Activated CD4-positive, CD25-positive, alpha-beta regulatory T cell treated with anti-CD3 and anti-CD28 coated beads, Interleukin-2, amount 50 U/mL, for 72 hours (primary cell): ENCODE measurements at places on chromosomes 6 and 20.

DNA sequence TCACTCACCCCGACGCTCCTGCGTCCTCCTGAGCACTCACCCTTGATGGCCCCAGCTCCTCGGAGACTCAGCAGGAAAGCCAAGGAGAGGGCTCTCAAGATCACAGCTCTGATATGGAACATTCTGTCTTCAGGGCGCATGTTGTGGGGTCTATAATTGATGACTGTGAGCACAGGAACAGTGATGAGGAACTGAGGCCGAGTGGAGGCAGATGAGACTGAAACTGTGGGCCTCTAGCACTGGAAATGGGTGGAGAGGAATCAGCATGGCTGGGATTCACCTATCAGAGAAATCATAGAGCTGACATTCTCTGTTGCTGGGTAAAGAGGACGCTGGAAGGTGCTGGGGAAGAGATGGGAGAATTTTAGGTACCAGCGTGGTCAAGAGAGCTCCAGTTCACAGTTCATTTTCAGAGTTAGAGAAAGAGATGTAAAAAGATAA lies at the start of gene HLA-DPA1:
Gene HLA-DPA1, minus strand, starts transcription at position 219 of the 441 bp plus-strand sequence.
- DNase-seq = no peak

DNA sequence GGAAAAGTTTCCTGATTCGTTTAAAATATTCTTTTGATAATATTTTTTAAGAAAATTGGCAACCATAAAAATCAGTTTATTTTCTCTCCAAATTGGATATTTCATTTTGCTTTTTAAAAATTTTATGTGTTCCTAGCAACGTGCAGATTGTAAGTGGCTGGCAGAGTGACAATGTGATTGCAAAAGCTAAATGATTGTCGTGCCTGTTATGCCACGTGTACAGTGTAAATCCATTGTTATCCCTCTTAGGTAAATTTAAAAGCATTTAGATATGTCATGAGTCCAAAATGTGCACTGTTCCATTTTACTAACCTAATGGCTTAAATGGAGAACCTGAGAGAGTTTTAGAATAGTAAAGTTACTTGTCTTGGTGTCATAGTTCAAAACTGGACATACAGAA lies 94.4 kb upstream of the ADGRF4 start:
- DNase-seq = no peak

- no peak for DNase-seq
Measured at GRCh38 chr20:51125780-51126179, 102.9 kb upstream of the KCNG1 start.

DNA sequence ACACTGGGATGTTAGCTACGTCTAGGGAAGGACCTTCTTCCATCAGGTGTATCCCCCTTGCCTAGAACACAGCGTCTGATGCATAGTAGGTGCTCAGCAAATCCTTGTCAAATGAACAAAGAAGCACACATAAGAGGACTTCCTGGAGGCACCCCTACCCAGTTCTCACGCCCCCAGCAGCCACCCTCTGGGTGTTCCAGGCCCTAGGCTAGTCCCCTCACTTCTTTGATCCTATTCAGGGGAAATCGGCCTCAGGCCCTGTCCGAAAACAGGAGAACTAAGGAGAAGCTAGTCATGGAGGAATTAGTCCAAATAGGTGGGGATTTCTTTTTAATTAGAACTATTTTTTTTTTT lies 84.7 kb upstream of the SIRPA start:
- no peak for DNase-seq

DNA sequence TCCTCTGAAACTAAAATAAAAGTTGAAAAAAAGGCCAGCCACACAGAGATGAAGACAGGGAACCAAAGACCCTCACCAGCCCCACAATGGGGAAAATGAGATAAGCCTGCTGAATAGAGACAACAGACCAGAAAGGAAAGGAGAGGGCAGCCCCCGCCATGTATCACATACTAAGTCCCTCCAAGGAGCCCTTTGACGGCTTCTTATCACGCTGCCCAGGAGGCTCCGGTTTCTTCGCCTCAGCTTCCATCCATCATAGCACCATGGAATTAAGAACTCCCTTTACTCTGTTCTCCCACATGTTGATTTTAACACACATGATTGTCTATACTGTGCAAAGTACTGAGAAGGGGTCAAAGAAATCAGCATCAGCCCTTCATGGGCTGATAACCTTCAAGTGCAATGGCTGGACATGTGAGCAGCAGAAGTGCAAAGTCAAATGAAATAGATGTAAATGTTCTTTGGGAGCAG lies 54.9 kb downstream of the MAP3K5 start:
- no peak for DNase-seq

GRCh38 chr6:157514659-157515496 lies 133.9 kb downstream of the ZDHHC14 start:
- DNase-seq = no peak

- DNase-seq = no peak
Measured at GRCh38 chr6:109853426-109853825, 124.7 kb upstream of the GPR6 start.

- DNase-seq = no peak
Measured at GRCh38 chr6:125157725-125158124, 4.2 kb downstream of the TPD52L1 start.

DNA sequence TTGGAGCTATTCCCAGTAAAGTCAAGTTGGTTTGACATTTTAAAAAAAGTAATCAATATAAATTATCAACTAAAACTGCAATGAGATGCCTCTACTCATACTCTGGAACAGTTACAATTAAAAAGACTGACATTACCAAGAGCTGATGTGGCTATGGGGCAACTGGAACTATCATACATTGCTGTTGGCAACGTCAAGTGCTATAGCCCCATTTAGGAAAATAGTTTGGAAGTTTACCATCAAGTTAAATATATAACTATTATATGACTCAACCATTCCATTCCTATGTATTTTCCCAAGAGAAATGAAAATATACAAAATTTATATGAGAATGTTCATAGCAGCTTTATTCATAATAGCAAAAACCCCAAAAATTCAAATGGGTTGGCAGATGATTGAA lies 111.4 kb upstream of the HDGFL1 start:
- DNase-seq = no peak

- DNase-seq = no peak
Measured at GRCh38 chr6:24982231-24982630, 46.5 kb upstream of the RIPOR2 start.

- DNase-seq = peak; percentile 45
Measured at GRCh38 chr6:27814665-27815424, 97.4 kb downstream of the OR2B2 start.

DNA sequence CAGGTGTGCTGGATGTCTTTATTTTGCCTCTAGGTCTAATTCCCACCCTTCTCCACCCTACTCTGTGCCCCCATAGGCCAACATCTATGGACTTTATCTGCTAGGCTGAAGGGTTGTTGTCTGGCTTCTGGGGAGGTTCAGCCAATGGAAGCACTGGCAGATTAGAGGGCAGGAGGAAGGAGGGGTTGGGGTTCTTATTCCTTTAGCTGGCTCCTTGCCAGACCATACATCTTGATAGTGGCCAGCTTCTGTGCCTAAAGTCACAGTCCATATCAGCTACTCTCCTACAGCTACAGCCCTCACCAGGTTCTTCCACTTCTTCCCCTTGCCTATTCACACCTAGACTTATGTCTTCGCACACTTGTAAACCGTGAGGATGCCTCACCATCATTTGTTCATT lies 41.1 kb downstream of the ROS1 start:
- no peak for DNase-seq
